NCI-H345 (cell line): ENCODE measurements at places on chromosomes 16 and 17.

- peak; percentile 62 for DNase-seq
These were observed 31.7 kb downstream of the CRISPLD2 start for GRCh38 chr16:84851192-84852127.

DNA sequence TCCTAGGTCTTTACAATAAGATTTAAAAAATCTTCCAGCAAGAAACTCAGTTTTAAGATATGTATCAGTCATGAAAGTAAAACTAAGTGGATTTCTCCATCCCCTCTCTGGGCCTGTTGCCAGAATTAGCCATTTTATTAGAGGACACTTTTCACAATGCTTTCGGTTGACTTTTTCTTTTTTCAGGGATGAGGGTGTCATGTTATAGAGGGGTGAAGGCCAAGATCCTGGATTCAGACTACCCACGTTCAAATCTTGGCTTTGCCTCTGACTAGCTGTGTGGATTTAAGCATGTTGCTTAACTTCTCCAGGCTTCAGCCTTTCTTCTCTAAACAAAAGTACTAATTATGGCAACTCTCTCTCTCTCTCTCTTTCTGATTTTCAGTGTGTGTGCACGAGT lies 111.7 kb upstream of the COX10 start:
- no peak for DNase-seq

GRCh38 chr17:4490109-4490591 lies 8.5 kb upstream of the SPNS2 start:
- no peak for DNase-seq

DNA sequence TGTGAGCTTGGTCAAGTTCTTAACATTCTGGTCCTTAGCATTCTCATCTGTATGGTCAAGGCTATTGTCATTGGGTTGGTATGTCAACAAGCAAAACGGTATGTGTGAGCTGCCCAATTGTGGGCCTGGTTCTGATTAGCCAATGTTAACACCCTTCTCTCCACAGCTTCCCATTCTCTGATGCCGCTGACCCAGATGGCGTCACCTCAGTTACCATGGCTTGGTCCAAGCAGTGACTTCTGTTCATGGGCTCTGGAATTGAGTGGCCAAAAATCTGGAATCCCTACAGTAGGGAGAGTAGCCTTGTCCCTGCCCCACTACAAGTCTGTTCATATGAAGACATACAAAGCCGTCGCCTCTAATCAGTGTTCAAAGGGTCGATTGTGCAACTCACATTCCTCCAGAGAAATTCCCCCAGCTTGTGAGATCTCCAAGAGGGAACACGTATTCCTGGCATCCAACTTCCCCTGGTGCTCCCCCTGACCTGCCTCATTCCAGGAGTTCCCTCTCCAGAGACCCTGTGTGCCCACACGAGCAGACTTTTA lies 15.8 kb downstream of the TMEM98 start:
- DNase-seq, result no peak

DNA sequence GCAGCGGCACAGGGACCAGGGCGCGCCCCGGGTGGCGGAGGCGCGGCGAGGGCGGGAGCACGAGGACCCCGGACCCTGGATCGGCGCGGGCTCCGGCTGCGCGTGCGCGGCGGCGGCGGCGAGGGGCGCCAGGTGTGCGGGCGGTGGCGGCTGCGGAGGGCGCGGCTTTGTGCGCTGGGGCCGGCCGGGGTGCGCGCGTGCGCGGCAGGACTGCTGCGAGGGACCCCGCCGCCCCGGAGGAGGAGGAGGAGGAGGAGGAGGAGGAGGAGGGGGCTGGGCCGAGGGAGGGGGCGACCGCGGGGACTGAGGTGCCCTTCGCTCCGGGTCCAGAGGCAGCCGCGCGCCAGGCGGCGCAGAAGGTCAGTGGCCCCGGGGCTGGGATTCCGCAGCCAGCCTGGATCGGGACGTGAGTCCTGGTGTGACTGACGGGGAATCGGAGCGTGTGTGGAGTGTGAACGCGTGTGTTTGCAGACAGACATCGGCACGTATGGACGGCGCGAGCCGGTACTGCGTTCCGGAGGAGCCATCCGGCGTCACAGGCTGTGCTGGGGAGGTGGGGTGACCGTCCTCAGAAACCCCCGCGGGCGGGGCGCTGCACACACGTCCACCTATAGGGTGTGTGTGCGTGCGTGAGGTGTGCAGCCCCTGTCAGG lies 19.5 kb upstream of the RAP1GAP2 start:
- DNase-seq, result peak; percentile 66

GRCh38 chr17:11909348-11909747 lies 87.9 kb downstream of the ZNF18 start:
- DNase-seq, result no peak

DNA sequence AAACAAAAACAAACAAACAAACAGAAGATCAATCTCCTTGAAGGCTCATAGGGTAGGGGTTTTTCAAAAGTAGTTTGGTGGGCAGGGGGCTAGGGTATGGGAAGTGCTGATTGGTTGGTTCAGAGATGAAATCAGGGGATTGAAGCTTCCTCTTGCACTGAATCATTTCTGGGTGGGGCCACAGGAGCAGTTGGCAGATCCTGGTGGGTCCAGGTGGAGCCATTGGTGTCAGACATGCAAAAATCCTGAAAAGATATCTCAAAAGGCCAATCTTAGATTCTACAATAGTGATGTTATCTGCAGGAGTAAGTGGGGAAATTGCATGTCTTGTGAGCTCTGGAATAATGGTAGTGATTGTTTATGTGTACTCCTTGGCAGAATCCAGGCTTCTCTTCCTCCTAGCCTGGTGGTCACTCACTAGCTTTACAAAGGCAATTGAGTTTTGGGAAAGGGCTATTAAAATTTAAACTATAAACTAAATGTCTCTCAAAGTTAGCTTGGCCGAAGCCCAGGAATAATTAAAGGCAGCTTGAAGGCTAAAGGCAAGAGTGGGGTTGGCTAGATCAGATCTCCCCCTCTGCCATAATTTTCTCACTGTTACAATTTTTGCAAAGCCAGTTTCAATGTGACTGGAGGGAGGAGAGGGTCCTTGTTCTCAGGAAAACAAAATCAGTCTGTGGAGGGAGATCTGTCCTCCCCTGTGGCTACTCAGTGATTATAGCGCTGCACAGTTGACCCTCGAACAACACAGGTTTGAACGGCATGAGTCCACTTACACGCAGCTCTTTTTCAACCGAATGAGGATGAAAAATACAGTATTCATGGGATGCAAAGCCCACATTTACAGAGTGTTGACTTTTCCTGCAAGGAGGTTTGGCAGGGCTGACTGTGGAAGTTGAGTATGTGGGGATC lies 45.2 kb downstream of the RNF112 start:
- no peak for DNase-seq

DNA sequence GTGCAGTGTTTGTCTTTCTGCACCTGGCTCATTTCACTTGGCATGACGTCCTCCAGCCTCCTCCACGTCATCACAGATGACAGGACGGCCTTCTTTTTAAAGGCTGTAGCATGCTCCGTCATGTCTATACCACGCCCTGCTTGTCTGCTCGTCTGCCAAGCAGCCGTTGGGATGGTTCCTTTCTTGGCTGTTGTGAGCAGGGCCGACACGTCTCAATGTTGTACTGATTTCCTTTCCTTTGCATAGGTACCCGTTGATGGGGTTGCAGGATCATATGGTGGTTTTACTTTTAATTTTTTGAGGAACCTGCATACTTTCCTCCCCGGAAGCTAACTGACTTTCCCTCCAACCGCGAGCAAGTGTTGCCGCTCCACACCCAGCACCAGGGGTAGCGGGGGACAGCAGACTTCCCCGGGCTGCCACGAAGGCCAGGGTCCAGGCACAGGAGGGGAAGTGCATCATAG lies 212.2 kb upstream of the ZNF469 start:
- DNase-seq, result peak; percentile 40

DNA sequence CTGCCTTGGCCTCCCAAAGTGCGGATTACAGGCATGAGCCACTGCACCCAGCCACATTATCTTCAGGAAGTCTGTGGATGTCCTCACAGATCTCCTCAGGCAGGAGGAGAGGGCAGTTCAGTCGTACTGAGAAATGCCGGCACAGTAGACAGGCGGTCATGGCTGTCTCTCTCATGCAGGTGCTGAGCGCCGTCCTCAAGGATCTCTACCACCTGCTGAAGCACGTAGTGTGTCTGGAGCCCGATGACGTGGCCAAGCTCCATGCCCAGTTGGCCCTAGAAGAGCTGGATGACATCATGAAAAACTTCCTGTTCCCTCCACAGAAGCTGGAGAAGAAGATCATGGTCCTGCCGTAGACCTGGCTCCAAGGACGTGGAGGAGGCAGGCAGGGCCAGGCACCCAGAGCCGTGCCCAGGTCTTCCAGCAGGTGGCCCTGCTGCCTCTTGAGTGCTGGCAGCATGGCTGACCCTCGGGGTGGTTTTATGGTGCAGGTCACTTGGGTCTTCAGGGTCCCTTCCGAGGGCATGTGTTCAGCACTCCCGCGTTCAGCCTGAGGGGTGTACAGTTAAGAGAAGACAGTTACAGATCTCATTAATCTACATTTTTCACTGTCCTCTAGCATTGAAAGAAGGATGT lies 22.0 kb upstream of the HAS3 start:
- no peak for DNase-seq

DNA sequence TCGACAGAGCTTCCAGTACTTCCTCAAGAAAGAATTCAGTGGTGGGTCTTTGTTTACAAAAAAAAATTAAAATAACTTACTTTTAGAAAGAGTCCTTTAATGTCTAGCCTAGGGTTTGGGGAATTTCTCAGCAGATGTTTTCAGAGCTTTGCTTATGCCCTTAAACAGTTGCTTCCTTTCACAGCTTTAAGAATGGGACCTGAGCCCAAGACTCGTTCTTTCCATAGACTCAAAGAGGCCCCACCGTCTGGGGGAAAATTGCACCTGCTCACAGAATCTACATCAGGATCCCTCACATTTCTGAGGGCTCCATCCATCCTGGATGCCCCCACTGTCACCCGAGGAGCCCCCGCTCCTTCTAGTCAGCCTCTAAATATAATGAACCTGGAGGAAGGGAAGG lies 60.0 kb downstream of the RGS9 start:
- DNase-seq, result no peak

DNA sequence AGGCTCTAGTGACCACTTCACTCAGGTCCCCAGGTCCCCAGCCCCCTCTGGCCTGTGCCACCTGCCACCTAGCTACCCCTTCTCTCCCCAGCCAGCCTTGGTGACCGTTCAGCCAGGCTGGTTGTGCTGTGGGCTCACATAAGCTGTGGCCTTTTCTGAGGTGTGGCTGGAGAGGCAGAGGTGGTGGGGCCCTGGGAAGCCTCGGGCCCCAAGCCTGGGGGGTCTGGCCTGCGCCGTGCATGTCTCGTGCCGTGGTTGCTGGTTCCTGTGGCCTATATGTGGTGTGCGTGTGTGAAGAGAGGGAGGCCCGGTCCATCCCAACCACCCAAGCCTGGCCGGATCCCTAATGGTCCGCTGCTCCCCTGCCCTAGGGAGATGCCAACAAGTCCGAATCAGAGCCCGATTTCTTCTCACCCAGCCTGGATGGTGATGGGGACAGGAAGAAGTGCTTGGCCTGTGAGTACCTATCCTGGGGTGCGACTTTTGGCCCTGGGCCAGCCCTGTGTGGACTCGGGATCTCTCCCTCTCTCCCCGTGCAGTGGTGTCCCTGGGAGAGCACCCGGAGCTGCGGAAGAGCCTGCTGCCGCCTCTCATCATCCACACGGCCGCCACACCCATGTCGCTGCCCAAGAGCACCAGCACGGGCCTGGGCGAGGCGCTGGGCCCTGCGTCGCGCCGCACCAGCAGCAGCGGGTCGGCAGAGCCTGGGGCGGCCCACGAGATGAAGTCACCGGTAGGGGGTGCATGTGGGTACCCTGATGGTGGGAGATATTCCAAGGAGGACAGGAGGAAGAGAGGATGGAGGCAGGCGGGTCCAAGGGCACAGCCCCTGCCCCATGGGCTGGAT lies 35.9 kb downstream of the CACNA1G start:
- no peak for DNase-seq

- DNase-seq, result no peak
These were observed 55.4 kb upstream of the HAPSTR1 start for GRCh38 chr16:9035996-9036395.

- no peak for DNase-seq
These were observed 109.6 kb upstream of the CDH5 start for GRCh38 chr16:66256919-66257318.

- no peak for DNase-seq
These were observed 38.3 kb upstream of the AKTIP start for GRCh38 chr16:53541326-53541725.

GRCh38 chr17:8338753-8339140 lies 893 bp upstream of the ODF4 start:
- DNase-seq, result no peak

GRCh38 chr16:66364117-66364958 lies 2.2 kb upstream of the CDH5 start:
- DNase-seq, result peak; percentile 10

GRCh38 chr17:19287651-19288050 lies 50.5 kb downstream of the EPN2 start:
- DNase-seq, result no peak

- DNase-seq, result no peak
These were observed 1.5 kb downstream of the TNFSF12 start for GRCh38 chr17:7550344-7550743.

GRCh38 chr17:535198-535597 lies 179.4 kb downstream of the VPS53 start:
- no peak for DNase-seq

DNA sequence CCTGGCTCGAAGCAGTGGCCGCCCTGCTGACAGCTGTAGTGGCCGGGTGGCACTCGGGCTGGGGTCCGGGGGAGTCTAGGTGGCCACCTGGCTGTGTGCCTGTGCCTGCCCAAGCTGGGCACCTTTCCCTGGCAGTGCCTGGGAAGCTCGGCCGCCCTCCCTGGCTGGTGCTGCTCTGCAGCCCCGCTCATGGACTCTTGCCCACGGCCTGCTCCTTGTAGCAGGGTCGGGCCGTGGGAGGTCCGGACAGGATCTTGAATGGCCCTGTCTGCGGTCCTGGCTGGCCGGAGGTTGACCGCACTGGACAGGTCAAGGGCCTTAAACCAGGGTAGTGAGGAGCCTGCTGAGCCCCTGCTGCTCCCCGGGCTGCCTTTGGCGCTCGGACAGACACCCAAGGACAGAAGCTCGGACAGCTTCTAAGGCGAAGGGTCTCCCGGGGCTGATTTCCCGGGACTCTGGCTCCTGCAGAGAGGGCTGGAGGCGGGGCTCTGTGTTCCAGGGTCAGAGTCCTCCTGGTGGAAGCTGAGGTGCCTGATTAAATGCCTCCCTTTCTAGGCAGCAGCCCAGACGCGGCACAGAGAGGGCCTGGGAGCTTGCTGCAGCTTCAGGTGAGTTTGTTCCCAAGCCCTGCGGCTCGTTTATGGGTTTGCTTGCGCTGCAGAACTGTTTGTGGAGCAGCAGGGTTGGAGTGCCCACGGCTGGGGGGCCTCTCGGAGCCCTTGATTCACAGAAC lies 6.0 kb downstream of the CAPN15 start:
- DNase-seq, result peak; percentile 27

DNA sequence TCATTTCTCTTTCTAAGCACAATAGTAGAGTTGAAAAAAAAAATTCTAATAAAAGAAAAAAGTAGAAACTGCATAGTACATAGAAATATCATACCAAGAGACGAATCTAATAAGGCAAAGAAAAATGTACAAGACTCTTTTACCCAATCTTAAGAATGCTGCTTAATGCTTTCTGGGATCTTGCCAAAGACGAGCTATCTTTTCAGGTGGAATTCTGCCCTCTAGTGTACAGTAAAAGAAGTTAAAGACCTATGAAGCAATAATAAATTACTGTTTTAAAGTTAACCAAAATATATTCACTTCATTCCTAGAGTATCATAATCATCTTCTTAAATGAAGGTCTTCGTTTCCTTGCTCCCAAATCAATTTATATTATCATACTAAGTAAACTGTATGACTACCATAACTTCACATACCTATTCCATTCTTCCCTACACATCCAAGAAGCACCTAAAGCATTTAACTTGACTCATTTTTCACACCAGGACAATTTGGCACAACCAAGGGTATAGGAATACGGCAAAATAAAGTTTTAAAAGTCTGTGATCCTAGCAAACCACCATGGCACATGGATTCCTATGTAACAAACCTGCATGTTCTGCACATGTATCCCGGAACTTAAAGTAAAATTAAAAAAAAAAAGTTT lies 47.7 kb downstream of the CFDP1 start:
- DNase-seq, result peak; percentile 7
